ENCODE measurements at places on chromosomes 2 and 18.

DNA sequence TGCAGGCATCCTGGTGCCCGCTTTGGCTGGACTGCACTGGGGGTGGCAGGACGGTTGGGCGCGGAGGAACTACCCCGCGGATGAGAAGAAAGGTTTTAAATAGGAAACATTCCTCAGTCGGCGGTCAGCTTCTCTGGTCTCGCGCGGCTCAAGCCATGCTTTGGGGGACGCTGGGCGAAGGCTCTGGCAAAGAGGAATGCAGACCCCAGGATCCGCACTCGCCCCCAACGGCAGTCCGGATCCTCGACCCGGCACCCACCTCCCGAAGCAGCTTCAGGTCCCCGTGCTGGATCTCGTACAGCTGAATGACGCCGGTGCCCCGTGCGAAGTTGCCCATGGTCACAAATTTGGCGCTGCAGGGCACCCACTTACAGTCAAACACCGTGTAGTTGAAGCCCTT lies 686 bp upstream of the PNO1 start:
- DNase-seq: no peak

DNA sequence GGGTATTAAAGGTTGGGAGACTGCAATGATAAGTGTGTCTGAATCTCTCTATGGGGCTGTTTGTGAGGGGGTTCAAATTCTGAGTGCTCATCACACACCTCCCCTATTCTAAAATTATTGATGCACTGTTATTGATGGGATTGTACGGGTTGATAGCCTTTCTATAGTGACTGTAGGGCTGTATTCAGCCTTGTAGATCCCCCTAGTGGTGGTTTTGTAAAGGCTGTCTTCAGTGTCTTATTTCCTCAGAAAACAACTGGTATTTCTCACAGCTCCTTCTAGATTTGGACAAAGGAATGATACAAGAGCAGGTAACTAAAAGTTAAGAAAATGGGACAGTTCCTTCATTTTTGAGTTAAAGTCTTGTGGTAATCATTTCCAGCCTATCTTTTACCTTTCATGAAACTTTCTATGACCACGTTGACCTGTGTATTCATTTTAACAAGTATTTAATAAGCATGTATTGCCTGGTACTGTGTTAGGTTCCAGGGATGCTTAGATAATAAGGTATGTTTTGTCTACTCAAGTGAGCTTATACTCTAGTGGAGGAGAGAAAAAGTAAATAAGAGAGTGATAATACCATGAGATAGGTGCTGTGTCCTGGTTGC lies 21.2 kb downstream of the SMAD4 start:
- no peak for DNase-seq

DNA sequence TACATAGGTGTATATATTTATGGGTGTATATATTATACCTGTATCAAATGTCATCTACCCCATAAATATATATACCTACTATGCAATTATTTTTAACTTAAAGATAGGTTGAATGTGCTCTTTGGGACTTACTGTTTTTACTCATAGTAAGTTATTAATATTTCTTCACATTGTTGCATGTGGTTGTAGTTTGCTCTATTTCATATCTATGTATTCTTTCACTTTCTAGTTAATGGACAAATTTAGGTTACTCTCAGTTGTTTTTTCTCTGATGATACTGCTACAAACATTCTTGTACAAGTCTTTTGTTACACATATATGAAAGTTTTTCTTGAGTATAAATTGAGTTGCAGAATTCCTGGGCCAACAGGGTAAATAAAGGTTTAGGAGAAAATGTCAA lies 601.8 kb upstream of the ID2 start:
- no peak for DNase-seq

- no peak for DNase-seq
These were observed 120.5 kb upstream of the CXCR4 start for GRCh38 chr2:136238286-136239078.

DNA sequence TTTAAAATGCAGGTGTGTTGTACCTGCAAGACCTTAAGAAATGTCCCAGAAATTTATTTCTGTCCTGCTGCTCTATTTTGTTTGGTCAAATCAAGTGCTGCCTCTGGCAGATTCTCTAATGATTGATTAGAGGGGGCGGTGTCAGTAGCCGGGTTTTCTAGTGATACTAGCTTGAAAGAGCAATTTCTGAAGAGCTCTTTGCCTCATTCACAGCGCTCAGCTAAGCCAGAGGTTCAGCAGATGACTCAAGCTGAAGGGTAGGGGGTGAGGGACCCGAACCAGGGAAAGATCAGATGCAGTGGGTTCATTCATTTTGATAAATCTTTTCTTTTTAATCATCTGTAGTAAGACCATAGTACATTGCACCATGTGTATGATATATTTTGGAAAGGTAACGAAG lies 15.0 kb downstream of the ZBTB7C start:
- DNase-seq: no peak

- no peak for DNase-seq
These were observed 18.8 kb downstream of the SPRED2 start for GRCh38 chr2:65413610-65414009.

DNA sequence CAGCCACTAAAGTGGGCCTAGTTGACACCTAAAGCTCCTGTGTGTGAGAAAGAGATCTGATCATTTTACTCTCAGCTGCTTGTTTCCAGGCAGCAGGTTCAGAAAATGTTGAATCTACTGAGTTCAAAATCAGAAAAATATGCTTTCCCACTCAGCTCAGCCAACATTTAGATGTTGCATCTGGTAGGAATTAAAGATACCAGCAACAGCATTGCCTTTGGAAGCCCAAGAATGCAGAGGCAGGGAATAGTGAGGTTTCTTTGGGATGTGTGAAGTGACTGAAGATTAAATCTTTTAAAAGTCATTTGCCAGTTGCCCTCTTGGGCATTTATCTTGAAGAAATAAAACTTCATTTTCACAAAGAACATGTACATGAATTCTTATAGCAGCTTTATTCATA lies 33.9 kb upstream of the DOCK10 start:
- no peak for DNase-seq

- no peak for DNase-seq
These were observed 60.7 kb downstream of the SDC1 start for GRCh38 chr2:20164061-20164733.
